ENCODE measurements at places on chromosomes 3 and 15.

DNA sequence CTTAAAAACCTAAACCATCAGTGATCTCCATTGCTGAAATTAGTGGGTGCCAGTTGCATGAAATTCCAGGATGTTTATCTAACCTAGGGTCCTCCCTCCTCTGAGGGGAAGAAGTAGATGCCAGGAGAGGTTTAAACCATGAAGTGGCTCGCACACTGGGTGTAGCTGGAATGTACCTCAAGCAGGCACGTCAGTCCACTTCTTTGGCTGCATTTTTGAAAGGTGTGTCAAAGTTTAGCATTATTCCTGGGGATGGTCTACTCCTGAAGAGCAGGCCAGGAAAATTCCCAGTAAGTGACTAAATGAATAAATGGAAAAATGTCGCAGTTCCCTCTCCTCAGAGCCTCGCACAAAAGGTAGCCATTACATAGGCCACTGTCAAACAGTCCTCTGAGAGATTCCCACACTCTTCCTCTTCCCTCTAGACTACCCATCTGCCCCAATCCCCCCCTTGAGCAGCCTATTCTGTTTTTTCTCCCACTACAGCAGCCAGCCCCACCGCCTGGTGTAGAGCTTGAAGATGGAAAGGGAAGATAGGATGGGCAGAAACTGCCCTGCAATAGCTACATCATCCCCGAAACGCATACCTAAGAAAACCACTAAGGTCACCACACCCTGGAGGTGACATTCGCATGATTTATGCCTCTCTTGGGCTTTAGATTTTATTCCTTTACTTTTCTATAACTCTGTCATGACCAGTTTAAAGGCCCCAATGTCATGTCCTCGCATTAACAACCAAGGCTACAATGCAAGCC lies 655 bp upstream of the TMOD3 start:
- DNase-seq: no peak

- DNase-seq: no peak
Observed at GRCh38 chr3:88930611-88931010, 176.8 kb upstream of the EPHA3 start.

DNA sequence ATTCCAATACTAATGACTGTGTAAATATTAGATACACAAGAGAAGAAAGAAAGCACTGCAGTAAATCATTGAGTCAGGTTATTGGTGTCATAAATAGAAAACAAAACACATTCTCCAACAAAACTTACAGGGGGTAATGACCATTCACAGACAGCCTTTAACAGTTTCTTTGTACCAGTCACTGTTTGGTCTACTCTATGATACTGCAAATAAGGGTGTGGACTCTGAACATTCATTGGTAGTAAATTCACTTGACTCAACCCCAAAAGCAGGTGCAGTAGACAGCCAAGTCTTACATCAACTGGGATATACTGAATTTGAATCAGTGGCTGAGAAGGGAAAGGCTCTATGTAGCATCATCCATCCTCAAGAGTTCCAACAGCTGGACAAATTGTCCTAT lies 463.5 kb downstream of the FOXP1 start:
- DNase-seq: no peak

GRCh38 chr3:141366285-141367037 lies 1.8 kb upstream of the ZBTB38 start:
- DNase-seq: no peak

- no peak for DNase-seq
Observed at GRCh38 chr3:129768728-129769127, 124.8 kb downstream of the TMCC1 start.

- no peak for DNase-seq
Observed at GRCh38 chr3:160224256-160224655, 966 bp upstream of the C3orf80 start.

DNA sequence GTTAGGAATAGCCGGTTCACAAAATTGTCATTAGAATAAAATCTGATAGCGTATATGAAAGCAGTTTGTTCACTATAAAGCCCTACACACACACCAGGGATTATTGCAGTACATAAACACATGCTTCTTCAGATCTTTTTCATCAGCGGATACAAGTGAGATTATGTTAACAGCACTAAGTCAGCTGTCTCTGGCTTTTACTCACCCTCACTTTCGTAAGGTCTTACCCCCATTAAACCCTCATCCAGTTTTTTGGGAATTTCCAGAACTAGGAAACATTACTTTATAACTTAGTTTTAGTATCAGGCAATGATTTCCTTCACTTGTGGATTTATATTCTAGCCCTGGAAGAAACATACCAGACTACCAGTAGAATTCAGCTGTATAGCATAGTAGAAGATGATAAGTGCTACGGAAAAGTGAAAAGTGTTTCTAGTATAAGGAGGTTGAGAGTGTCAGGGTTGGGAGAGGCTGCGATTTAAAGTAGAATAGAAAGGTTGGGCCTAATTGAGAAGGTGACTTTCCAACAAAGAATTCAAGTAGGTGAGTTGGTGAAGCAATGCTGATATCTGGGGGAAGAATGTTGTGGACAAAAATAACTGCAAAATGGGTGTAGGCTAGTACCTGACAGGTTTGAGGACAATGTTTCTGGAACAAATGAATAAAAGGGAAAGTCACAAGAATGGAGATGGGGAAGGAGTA lies 22.7 kb downstream of the TMEM207 start:
- DNase-seq: no peak

DNA sequence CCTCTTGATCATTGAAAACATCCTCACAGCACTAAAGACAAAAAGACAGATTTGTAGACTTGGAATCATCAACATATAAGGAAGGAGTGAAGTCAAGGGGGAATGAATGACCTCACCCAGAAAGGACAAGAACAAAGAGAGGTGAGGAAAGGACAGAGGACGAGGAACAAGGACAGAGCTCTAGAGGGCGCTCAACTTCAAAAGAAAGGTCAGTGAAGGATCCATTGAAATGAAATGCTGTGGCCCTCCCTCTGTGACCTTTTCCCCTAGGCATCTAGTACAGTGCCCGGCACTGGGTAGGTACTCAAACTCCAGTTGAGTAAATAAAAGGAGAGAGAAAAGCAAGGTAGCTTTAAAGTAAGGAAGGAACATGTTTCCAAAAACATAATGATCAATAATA lies 2.6 kb downstream of the ATP8B4 start:
- no peak for DNase-seq

DNA sequence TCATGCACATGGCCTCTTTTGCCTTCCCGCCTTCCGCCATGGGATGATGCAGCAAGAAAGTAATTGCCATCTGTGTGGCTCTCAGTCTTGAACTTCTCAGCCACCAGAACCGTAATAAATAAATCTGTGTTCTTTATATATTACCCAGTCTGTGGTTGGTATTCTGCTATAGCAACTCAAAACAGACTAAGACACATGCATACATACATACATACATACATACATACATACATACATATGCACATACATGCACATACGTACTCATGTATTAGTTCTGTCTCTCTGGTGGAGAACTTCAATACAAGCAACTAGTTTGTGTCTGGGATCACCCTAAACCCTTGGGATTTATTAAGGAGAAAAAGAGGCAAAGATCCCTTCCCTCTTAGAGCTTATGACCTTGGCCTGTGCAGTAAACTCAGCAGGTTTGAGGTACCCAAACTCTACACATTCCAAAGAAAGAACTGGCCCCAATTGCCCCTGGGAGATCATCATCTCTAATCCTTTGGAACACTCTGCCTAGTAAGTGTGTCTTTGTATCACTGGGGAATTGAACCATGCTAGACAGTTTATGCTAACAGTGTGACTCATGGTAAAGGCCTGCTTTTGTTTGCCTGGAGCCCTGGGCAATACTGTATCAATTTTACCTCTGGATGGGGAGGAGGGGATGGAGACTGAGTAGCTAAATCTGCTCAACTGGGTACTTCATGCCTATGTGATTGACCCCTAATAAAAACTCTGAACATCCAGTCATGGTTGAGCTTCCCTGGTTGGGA lies 115.6 kb upstream of the LMCD1 start:
- no peak for DNase-seq

- DNase-seq: no peak
Observed at GRCh38 chr3:70264122-70264780, 48.2 kb downstream of the MDFIC2 start.

DNA sequence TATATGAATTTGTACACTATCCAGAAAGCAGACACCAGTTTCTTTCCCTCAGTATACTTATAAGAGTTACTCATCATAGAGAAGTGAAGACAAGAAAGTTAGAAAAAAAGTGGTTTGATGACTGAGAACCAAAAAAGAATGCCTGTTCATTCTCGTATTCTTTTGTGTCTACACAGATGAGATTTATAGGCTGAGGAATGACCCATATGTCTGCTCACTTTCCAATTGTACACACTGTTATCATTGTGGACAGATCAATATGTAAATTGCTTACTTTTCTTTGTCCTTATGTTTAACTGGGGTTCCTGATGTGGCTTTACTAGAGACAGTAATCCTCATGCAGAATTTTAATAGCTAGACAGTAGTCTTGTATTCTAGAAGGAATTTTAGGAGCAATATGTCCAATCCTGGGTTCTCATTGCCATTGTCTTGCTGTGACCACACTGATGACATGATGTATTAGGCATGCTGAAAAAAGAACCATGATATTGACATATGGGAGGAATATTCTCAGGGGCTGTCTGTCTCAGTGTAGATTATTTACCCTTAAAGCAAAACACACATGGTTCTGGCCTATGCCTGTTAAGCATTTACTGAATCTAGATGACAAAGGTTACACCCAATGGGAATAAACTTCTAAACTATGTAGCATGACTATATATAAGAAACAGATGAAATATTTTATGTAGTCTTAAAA lies 669.7 kb downstream of the ROBO1 start:
- DNase-seq: no peak

DNA sequence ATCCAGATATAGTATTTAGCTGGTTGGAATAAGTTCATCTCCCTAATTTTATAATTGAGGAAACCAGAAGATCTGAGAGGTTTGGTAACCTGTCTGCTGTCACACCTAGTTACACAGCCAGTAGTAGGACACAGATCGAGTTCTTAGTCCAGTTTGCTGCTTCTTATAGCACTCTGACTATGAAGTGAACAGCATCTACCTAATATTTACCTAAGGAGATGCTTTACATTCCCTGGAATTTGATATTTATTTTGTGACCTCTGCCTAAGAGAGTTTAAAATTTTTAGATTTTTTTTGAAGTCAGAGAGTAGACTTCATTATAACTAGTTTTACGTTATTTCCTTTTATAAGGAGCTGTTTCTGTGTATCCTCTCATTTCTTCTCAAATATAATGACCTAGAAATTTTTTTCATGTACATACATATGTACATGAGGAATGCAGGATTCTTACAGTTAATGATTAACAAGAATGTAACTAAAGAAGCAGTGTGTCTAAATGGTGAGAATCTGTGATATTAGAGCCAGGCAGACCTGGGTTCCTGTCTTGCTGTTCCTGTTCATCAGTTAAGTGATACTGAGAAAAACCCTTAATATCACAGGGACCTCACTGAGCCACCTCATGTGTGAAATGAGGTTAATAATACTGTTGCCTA lies 4.3 kb downstream of the ARHGEF26 start:
- no peak for DNase-seq

GRCh38 chr3:30672959-30673358 lies 66.6 kb downstream of the TGFBR2 start:
- DNase-seq: no peak

DNA sequence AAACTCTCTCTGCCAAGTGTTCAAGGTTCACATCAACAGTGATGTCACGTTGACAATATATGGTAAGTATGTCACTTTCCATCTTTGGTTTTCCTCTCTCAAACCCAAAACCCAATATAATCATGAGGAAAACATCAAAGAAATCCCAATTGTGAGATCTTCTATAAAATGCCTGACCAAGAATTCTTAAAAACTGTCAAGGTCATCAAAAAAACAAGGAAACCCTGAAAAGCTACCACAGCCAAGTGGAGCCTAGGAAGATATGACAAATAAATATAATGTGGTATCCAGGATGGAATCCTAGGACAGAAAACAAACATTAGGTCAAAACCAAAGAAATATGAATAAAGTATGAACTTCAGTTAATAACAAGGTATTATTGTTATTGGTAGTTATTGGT lies 85.2 kb upstream of the CCDC39 start:
- no peak for DNase-seq

DNA sequence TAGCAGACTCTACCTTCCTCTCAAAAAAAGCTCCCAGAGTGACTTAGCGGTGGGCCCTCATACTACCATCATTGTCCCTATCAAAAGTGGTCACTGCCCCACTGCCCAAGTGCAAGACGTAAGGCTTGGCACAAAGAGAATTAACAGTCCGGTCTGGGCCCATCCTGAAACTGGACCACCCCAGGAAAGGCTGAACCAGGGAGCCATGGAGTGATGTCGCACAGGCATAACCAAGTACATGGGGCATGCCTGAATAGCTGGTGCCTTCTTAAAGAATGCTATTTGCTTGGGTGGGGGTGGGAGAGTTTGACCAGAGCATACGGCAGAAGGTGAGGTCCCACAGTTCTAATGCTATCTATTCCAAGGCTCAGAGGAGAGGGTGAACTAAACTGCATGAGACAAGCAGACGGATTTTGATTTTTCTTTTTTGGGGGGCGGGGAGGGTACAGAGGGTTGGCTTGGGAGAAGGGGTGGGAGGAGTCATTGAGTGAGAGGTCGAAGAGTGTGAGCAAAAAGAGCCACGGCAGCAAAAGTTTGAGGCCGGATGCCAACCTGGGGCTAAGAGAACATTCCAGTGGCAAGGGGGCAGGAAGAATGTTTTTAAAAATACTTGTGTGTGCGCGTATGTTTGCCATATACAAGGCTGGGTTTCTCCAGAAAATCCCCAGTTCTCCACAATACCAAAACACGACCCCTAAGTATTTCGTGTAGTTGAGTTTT lies 50.2 kb downstream of the FAM174B start:
- no peak for DNase-seq

DNA sequence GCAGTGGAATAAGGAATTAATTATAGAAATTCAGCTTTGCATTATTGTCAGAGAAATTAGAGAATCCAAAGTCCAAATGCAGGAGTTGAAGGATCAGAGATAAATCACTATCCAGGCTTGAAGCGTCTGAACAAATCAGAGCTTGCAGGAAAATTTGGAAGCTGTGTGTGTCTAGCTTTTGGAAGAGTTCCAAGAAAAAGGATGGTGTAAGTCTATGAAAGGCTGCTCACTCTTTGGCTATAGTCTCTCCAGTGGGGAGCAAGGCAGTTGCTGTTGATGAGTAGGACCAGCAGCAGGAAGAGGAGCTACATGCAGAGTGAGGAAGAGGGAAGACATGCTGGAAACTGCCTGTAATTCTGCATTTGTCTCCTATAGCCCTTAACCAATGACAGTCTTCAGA lies 464.3 kb upstream of the GRM7 start:
- DNase-seq: no peak

DNA sequence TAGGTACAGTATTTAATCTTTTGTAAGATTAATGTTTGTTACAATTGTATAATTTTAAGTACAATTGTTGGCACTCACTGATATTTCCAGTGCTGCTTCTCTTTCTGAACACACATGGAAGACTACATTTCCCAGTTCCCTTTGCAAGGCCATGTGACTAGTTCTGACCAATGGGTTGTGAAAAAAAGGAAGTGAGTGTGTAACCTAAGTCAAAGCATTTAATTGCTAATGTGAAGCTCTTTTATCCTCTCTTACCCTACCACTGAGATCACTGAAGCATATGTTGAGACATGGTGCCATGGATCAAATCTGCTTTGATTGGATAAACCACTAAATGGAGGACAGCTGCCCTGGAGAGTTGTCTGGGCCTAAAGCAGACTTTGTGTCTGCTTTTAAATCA lies 83.9 kb upstream of the PLXND1 start:
- DNase-seq: no peak

- DNase-seq: no peak
Observed at GRCh38 chr3:143839980-143840379, 8.3 kb downstream of the SLC9A9 start.

GRCh38 chr3:69354948-69355347 lies 30.9 kb downstream of the FRMD4B start:
- DNase-seq: no peak
